Suppressor macrophage (primary cell): ENCODE measurements at places on chromosomes 16 and 17.

- DNase-seq, result no peak
Measured at GRCh38 chr17:35923609-35924114, 6.9 kb downstream of the RDM1 start.

DNA sequence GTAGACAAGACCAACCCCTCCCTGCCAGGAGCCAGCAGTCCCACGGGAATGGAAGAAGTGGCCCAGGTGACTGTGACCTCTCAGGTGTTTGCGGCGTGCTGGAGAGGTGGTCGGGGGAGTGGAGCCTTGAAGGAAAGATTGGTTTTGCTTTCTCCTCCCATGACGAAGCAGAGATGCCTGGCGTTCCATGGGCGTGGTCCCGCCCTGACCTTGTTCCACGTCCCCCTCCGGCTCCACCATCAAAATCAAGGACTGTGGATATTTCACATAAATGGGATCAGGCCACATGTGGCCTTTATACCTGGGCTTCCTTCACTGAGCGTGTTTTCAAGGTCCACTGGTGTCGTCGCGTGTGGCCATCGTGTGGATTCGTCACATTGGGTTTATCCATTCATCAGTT is 270.6 kb upstream of the TNRC6C start:
- no peak for DNase-seq

DNA sequence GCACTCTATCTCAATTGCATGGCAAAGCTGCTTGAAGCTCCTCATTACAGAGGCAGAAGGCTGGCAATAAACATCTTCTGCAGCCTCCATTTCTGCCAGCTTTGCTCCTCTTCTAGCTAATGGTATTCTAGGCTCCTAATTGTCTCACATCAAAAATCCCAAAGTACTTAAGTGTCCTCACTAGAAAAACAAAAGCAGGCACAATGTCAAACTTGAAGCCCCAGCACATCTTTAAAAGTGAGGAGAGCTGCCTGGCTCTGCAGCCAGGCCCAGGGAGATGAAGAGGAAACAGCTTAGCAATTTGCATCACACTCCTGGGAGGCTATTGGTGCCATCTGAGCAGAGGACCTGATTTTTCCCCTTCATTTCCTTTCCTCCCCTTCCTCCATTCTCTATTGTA is 197.1 kb downstream of the KCNJ2 start:
- DNase-seq, result no peak

GRCh38 chr17:6506679-6507231 is 49.6 kb downstream of the PITPNM3 start:
- no peak for DNase-seq

DNA sequence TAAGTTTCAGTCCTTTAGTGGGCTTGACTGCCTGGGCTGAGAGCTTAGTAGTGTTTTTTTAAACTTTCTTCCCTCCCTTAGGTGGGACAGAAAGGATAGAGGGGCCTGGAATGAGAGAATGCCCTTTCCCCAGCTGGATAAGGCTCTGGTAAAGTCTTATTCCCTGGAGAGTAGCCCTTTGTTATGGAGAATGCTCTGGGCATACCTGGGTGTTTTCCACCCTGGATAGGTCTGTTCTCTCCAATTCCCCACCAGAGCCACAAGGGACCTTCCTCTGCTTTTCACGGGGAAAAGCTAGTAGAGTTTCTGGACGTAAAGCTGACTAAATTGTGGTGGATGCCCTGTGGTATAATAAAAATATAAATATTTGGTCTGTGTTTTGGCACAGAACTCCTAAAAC is 164.1 kb downstream of the HS3ST4 start:
- no peak for DNase-seq

- no peak for DNase-seq
Measured at GRCh38 chr17:42285346-42286050, 2.8 kb upstream of the STAT5A start.

GRCh38 chr16:22053921-22054341 is 38.4 kb upstream of the VWA3A start:
- DNase-seq, result no peak

GRCh38 chr17:55694286-55694910 is 28.3 kb downstream of the TMEM100 start:
- no peak for DNase-seq

GRCh38 chr17:17134051-17134956 is 71.8 kb downstream of the PLD6 start:
- DNase-seq, result no peak

GRCh38 chr17:372157-373152 is 19.8 kb upstream of the RPH3AL start:
- DNase-seq, result no peak

DNA sequence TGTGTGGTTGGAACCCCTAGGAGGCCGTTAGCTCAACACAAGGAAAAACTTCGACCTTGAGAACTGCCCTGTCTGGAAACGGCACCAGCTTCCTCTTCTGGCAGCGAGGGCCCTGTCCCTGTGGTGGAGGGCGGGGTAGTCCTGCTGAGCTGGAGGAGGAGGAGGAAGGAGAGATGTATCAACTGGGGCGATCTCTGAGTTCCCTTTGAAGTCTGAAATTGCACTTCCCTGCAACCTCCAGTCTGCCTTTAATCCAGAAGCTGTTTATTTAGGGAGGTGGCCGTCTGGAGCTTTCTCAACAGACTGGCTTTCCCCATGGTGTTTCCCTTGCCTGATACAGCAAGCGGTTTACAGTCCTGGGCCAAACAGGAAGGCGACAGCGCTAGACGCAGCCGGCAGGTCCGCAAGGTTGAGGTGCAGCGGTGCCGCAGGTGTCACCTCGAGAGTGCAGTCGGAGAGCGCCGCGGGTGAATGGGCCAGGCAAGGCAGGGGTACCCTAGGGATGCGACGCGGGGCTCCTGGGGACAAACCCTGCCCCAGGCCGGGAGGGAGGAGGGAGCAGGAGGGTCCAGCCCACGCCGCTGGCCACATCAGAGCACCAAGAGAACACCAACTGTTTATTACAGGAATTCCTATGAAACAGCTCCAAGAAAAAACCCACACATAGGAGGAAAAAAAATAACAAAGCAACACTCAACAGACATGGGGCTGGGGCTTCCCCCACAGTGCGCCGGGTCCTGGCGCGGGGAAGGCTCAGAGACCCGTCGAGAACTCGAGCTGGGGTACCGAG is 11.4 kb upstream of the MRPS23 start:
- peak; percentile 93 for DNase-seq

DNA sequence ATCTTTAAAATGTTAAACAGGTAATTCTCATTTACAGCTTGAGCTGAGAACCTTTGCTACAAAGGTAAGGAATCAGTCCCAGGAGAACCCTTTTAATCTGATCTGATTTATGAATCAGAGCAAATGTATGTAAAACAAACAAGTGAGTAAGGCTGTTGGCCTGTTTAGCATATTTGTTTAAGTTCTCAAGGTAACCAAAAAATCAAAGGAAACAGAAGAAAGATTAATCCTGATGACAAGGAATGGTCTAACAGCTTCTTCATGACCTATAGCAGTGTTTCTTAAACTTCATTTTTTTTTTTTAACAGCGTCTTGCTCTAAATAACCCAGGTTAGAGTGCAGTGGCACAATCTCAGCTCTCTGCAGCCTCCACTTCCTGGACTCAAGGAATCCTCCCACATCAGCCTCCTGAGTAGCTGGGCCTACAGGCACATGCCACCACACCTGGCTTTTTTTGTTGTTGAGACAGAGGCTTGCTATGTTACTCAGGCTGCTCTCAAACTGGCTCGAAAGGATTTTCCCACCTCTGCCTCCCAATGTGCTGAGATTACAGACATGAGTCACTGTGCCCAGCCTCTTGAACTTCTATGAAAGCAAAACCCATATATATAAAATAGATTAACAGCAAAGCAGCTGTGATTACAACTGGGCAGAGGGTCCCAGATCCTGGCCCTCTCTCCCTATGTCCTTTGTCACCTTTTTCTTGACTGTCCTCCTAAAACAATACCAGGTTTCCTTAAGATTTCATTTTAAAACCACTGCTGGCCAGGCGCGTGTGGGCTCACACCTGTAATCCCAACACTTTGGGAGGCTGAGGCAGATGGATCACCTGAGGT is 5.1 kb upstream of the JPT1 start:
- no peak for DNase-seq

DNA sequence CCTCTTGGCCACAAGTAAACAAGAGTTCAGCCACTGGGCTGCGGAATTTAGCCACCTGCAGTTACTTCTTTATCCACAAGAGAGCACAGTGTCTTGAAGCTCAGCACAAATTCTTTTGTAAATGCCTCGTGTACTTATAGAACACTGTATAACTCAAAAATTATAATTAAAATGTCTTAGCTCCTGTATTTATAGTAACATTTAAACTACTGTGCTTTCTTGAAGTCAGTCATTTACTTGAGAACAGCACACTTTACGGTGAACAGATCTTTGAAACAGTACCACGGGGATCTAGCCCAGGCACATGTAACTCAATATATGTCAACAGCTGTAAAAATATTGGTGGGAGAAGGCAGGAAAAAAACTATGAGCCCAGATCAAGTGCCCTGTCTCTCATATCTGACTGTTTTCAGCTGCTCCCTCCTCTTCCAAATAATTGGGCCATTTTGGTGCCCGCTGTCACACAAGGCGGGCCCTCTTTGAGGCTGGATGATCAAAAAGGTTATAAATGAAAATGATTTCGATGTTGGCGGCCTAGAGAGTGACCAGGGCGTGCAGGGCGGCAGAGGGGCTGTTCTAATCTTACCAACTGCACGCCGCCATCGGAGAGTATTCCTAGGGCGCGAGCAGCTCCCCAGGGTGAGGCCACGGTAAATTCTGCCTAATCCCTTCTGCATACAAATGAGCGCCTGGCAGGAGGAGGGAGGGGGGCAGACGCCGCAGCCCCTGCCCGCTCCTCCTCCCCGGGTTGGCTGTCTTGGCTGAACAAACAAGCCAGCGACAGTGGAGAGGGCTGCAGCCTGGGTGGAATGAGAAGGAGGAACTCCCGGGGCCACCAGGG is 183.2 kb downstream of the C16orf78 start:
- no peak for DNase-seq

GRCh38 chr17:82962163-82962720 is 117.2 kb upstream of the METRNL start:
- DNase-seq, result peak; percentile 25

DNA sequence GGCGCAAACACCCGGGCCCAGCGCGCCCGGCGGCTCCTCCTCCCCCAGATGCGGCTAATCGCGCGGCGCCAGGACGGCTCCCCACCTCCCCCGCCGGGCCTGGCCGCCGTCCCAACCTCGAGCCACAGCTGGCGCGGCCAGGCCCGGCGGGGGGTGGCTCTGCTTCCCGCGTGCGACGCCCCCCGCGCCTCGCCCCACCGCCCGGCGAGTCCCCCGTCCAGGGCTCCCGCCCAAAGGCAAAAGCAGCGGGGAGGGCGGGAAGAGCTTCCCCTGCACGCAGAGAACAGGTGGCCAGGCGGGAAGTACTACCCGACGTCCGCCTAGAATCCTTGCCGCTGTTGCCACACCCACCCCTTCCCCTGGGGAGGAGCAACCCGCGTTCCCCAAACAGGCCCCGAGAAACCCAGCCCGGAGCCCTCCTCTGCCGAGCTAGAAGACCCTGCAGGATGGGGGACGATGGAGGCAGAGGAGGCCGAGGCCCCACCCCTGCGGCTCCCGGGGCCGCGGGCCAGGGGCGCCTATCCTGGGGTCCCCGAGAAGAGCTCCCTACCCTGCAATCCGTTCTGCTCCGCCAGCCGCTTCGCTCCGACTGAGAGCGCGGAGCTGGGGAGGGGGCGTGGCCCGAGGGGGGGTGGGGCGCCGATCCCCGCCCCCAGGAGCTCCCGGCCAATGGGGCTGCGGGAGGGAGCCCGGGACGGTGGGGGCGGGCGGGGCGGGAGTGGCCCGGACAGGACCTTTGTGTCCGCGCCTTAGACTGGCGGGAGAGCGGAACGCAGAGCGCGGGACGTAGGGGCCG is at the start of gene CARHSP1:
Gene CARHSP1, minus strand, starts transcription at position 591 of the 796 bp plus-strand sequence. CDS start 9,678 bp downstream, outside the sequence.
- peak; percentile 92 for DNase-seq

DNA sequence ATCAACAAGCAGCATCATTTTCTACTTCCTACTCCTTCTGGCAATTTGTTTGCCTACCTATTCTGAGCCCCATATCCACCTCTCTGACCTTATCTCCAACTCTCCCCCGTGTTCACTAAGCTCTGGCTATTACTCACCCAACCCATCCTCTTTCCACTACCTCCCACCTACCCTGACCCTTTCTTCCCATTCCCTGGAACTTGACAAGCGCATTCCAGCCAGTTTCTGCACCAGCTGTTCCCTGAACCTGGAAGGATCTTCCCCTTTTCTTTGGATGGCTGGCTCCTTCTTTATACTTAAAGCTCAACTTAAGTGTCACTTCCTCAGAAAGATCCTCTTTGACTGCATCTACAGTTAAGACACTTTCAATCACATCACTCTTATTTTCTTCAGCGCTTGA is 2.2 kb downstream of the DCUN1D3 start:
- DNase-seq, result peak; percentile 30

DNA sequence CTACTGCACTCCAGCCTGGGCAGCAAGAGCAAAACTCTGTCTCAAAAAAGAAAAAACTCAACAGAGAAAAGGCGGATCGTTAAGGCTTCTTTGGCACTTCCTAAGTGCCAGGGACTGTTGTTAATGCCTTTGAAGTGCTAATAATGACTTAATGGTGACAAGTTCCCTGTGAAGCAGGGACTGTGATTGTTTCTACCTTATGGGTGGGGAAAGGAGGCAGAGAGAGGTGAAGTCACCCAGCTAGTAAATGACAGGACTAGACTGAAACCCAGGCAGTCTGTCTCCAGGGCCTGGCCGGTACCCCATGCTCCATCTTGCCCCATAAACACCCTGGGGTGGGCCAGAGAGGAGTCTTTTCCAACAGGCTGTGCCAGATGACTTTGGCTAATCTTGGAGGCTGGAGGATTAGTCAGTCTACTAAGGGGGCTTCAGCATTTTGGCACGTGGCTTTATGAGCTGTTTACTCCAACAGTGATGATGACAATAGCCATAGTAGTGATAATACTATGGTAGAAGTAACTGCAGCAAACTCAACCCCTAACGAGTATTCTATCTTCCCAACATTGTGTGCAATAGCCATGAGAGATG is 26.9 kb downstream of the ABCC1 start:
- no peak for DNase-seq

- DNase-seq, result no peak
Measured at GRCh38 chr17:15971882-15972281, 27.0 kb downstream of the ADORA2B start.

GRCh38 chr17:69732272-69732918 is 317.9 kb downstream of the MAP2K6 start:
- DNase-seq, result no peak

DNA sequence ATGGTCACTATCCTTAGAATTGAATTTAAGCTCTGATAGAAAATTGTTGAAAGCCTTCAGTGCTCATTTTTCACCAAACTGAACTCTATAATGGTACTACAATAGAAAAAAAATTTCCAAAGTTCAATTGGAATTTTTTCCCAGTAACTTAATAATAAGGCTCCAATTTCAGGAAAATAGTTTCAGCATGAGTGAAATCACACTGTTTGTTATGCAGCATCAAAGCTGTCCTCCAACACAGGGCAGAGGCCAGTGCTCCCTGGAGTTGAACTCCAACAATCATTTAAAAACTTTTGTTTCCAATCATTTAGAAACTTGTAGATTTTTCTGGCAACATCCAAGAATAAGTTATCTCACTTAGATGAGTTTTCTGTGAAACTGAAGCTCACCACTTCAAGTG is 103.1 kb upstream of the HSBP1 start:
- no peak for DNase-seq
